ENCODE measurements at places on chromosomes 16 and 17.

DNA sequence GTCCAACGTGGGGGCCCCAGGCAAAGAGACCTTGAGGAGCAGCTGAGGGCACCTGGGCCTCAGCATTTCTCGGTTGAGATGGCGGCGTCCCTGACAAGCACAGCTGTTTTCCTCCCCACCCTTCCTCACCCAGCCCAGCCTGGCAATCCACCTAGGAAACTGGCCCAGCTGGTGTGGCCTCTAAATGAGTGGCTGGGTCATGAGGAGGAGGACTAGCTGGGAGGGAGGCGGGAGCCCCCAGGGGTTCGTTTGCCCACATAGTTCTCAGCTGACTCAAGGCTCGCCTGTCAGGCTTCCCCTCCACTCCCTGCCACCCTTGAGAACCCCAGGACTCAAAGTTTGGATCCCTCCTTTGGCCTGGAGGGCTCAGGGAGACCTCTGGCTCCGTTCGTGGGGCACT lies 5.9 kb downstream of the RNF222 start:
- DNase-seq = no peak

- DNase-seq = no peak
Observed at GRCh38 chr17:63760771-63761539, 12.4 kb downstream of the CCDC47 start.

DNA sequence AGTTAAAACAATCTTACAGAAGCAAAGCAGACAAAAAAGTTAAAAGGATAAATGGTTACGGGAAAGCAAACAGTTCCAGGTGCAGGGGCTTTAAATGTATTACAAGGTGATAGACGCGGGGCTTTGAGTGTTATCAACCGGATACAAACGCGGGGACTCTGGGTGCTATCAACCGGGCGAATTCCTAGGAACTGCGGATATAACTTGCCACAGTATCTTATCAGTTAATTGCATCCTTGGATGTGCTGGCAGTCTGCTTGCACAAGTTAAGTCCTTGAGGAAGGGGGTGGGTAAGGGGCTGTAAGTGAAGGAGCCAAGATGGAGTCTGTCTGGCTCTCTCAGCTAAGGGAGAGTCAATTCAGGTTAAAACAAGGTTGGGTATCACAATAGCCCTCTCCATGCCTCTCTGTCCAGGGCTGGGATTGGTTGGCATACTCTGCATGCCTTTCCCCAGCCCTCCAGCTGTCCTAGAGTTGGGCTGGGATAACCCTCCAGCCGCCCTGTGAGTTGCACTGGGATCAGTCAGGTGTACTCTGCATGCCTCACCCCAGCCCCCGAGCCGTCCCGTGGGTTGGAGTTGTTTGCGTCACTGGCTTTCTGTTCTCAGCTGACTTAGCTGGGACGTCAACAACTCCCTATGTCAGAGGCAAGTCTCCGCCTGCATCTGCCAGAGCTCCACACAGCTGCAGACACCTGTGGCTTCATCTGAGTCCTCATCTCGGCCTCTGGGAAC lies 40.9 kb downstream of the TMEM235 start:
- peak; percentile 95 for DNase-seq

DNA sequence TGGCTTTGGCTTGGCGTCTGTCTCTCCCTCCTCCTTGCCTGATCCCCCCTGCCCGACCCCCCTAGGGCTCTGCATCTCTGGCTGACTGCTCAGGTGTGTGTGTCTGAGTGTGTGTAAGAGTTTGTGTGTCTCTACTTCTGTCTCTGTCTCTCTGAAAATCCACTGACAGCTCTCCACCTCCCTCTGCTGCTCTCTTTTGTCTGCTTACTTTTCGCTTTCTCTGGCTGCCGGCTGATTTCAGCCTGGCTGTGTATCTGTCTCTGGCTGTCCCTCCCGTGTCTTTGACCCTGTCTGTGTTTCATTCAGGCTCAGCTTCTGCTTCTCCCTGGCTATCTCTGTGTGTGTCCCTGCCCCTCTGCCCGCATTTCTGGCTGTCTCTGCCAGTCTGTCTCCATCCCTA lies 3.8 kb upstream of the SPEM1 start:
- DNase-seq = no peak

- DNase-seq = peak; percentile 43
Observed at GRCh38 chr17:32445074-32445415, 735 bp downstream of the PSMD11 start.

DNA sequence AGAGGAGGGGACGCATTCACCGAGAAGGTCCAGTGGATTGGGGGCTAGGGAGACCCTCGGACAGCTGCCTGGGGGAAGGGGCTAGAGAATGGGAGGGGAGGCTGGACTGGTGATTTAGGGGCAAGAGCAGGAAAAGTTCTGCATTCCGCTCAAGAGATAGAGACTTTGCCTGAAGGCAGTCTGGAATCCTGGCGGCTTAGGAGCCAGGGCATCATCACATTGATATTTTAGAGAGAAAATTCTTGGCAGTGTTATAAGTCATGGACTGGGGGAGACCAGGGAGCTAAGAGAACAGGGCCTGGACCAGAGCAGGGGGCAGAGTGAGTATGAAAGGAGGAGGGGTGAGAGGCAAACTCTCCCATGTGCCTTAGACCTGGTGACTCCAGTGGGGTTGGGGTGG lies 35.8 kb downstream of the MSI2 start:
- DNase-seq = no peak

DNA sequence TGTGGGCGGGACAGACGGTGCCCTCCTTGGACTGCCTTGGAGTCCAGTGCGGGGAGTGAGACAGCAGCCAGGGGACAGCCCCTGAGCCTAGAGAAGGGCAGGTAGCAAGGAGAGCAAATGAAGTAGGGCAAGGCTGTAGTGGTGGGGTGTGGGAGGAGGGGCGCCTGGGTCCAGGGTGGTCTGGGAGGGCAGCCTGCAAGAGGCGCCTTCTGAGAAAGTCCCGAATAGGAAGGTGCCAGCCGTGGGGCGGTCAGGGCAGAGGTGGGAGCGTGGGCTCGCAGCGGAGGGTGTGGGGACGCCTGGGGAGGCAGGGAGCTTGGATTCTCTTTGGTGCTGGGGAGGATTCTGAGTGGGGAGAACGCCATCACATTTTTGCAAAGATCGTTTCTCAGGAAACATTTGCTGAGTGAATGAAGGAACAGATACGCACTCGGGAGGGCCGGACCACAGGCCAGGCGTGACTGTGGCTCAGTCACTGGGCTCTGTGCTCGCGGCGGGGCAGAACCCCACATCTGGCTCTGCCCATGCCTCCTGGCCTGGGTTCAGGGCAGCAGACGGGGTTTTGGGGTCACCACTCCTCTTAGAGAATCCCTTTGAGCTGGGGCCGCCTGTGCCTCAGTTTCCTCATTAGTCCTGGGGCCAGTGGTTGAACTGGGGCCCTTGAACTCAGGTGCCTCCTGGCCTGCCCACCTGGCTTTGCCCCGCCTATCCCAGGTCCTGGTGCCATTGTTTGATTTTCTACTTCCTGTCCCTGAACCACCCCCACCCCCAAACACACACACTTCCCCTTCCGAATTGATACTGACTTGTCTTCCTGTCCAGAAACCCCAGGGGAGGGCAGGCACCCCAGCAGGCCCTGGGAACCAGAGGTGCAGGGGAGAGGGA lies 4.2 kb downstream of the SNN start:
- no peak for DNase-seq

DNA sequence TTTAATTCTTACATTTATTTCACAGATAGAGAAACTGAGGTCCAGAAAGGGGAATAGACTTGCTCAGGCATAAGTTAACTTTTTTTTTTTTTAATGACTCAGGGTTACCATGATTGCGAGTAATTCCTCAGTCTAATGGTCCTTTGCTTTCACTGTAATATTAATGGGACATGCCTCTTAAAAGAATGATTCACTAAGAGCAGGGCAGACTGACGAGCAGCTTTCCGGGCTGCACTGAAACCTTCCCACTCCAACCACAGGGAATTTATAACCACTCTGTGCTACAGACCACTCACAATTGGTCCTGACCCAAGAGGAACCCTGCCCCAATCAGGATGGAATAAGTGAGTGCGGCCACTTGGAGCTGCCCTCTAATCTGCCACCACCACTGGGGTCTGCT lies 5.7 kb downstream of the HOXB2 start:
- no peak for DNase-seq

DNA sequence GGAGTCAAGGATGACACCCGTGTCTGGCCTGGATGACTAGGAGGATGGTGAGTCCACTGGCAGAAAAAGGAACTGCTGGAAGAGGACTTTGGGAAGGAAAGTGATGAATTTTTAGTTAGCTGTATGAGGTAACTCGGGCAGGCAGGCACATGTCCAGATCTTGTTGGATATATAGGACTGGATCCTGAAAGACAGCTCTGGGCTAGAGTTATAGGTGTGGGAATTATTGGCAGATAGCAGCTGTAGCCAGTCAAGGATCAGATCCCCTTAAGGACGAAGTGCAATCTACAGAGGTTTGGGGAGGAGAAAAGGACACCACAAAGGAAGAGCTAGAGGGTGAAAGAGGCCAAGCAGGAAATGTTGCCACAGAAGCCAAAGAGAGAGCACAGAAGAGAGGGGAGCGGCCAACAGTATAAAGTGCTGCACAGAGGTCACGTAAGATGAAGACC lies 10.1 kb downstream of the CYB5D1 start:
- no peak for DNase-seq

DNA sequence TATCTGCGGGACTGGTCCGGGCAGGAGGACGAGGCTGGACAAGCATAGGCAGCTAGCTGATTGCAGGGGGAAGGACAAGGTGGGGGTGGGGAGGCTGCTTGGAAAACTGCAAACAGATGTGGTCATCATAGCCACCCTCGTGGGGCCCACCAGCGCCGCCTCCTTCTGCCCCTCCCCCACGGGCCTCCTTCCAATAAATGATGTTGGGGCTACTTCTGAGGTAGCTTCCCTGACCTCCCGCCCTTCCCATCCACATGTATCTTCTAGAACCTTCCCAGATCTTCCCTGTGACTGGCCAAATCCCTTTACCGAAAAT lies 12.3 kb upstream of the CDC42EP4 start:
- DNase-seq = peak; percentile 79

DNA sequence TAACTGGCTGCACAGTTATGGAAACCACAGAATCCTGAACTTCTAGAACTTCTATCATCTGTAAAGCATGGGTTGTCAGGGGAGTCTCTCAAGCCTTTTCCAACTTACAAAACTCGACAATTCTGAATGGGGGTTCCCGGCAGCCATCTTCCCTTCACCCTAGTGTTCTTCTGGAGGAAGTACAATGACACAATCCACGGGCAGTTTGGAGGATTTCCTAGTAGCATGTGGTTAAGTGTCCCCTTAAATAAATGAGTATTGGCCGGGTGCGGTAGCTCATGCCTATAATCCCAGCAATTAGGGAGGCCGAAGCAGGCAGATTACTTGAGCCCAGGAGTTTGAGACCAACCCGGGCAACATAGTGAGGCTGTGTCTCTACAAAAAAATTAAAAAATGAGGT lies 2.1 kb downstream of the SLC16A6 start:
- DNase-seq = no peak

GRCh38 chr17:48816438-48816773 lies 623 bp downstream of the TTLL6 start:
- DNase-seq = no peak

DNA sequence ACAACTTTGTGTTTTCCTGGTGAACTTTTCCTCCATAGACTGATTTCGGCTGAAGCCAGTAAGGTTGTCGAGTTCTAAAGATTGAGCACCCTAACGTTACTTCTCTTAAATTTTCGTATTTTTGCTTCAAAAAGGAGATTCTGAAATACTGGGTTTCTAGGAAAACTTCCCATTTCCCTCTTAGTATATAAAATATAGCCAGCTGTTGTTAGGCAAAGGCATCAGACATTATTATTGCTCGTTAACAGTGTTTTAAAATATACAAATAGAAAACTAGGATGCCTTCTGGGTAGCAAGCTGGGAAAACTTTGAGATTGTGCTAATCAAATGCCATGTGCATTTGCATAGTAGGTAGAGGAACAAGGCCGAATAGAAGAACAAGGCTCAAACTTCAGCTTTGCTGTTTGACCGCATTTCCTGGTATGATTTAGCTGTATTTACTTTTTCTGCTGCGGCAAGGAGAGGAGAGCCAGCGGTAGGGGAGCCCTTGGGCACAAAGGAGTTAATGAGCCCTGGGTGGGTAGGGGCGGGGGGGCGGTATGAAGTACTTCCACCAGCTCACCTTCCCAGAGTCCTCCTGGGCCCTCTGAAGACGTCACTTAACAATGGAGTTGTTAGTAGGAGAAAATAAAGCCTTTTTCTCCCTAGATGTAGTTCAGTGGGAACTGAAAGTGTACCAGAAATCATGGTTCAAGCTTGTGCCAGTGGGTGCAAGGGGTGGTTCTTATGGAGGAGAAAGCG lies 151.9 kb downstream of the MSI2 start:
- DNase-seq = no peak

DNA sequence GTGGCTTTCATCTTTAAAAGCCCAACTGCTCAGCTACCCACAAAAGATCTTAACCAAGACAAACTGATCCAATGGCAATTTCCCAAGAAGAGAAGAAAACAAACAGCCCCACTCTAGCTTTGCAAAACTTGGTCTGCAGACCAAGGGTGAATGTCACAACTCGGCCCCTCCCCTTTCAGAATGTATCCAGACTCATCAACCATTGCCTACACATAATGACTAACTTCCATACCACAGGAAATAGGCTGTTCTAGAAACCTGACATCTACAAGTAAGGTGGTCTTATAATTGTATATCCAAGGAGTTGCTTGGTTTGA lies 16.0 kb downstream of the DCUN1D3 start:
- no peak for DNase-seq

GRCh38 chr17:17079336-17079735 lies 37.1 kb downstream of the MPRIP start:
- DNase-seq = no peak

DNA sequence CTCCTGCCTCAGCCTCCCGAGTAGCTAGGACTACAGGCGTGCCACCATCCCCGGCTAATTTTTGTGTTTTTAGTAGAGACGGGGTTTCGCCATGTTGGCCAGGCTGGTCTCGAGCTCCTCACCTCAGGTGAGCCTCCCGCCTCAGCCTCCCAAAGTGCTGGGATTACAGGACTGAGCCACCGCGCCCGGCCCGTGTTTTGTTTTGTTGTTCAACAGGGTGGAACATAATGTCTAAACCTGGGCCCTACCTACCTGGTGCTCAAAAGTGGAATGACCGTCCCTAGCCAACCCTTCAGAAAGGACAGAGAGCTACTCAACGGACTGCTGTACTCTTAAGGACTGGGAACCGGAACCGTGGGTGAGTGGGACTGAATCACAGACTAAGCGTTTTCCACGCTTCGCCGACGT lies 772 bp upstream of the KIF22 start:
- DNase-seq = no peak

- DNase-seq = no peak
Observed at GRCh38 chr17:4449736-4450135, 16.0 kb downstream of the SPNS3 start.

DNA sequence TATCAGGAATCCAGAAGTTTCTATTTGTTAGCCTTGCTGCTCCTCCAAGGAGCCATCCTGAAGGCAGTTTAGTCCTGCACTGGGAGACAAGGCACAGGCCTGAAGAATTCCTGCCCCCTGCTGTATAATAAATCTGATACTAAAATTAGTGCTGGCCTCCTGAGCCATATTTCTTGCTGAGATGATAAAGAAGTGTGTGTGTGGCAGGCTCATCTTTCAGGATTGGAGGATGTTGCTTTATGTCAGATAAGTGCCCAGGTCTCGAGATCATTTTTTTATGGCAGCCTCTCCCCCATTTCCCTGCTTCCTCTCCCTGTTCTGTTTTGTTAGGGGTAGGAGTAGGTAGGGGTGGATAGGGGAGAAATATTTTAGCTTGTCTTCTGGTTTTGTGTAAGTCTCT lies 26.0 kb downstream of the MSI2 start:
- no peak for DNase-seq
